T follicular helper cell (primary cell): ENCODE measurements at places on chromosomes 11 and 22.

GRCh38 chr11:108498816-108499408 is 728 bp upstream of the POGLUT3 start:
- DNase-seq, result no peak

DNA sequence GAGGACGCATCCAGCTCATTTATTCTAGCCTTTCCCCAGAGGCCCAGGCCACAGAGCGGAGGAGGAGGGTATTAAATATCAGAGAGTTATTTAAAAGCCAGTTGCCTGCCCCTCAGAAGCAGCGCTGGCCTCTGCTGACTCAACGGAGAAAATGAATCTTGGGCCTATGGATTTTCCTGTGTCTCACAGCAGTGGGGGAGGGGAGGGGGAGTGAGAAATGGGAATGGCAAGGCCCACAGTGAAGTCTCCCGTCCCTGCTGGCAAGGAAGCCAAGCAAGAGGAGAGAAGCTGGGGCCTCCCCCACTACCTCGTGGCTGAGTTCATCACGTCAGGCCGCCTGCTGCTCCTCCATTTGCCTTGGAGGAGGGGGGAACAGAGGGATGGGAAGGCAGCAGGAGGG is 4.5 kb upstream of the TPBGL start:
- DNase-seq, result no peak

DNA sequence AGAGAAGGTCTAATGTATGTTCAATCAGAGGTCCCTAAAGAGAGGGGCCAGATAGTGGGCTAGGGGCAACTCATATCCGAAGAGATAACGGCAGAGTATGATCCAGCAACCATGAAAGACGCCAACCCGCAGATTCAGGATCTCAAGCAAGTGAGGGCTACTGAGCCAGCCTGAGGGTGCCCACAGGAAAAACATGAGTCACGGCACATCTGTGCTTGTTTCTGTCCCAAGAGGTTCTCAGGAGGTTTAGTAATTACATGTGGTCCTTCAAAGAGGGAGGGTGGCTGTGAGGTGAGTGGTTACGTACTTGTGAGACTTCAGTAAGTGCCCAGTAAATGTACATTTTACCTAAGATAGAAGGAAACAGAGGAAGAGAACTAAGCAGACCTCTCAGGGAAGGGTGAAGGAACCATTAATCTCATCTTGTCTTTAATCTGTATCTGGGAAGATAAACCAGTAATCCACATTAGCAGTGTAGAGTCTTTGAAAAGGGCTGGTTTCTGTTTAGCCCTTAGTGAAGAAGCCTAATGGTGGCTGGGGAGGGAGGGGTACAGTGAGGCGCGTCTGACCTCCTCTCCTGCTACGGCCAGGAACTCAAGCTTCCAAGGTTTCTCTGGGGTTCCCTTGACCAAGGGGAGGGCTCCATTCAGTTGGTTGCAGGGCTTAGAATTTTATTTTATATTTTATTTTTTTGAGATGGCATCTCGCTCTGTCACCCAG is 10.2 kb downstream of the SIRT3 start:
- DNase-seq, result no peak

DNA sequence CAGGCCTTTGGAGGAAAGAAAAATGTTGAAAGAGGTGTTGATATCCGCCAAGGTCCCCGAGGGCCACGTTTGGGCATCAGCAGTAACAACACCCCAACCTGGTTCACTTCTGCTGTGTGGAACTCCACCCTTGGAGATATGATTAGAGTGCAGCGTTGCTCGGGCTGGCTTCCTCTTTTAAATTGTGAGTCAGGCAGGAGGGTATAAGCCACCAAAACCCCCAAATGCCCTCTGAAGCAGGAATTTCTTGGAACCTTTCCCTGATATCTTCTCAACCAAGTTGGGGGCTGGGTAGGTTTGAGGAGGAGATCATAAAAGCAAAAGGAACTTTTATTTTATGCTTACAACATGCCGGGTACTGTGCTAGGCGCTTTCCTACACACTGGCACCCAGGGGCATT is 6.4 kb upstream of the C11orf96 start:
- no peak for DNase-seq

DNA sequence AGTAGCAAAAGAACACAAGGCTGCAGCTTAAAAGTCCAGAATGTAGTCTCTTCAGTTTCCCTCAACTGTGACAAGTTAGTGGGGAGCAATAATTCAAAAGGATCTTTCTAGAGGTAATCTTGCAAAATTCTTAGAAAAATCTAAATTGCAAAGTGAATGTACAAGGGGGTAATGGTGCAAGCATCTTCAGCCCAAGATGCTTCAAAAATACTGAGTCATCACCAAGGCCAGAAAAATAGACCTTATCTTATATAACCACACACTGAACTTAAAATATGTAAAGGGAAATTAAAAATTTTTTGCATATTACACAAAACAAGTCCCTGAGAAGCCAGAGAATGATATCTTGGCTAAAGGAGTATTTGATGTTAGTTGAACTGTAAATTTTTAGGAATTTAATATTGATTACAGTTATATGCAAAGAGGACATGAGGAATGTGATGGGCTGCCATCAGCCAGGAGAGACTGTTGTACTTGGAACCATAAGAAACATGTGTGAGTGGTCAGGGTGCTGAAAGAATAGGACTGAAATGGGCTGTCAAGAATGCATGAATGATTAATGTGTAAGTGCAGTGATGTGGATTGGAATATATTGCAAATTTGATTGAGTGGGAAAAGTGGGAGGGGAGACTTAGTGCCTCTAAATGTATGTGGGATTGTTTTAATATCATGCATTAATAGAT is 85.7 kb upstream of the LIN7C start:
- no peak for DNase-seq

DNA sequence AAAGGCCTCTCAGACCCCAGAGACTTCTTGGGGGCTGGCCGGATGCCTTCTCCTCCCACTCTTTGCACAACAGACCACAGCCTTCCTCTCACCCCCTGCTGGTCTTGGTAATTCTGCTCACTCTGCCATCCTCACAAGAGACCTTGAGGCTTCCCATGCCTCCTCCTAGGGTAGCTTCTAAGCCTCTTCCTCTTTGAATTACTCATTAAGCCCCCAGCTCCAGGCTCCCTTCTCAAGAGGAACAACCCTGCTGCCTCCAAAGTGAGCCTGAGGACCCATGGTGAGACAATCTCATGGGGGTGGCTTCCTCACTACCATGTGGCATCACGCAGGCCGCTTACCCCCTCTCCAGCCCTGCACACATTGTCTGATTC is 184.6 kb upstream of the SYT13 start:
- DNase-seq, result no peak

- DNase-seq, result no peak
Measured at GRCh38 chr11:76628408-76628947, 42.1 kb downstream of the LRRC32 start.

DNA sequence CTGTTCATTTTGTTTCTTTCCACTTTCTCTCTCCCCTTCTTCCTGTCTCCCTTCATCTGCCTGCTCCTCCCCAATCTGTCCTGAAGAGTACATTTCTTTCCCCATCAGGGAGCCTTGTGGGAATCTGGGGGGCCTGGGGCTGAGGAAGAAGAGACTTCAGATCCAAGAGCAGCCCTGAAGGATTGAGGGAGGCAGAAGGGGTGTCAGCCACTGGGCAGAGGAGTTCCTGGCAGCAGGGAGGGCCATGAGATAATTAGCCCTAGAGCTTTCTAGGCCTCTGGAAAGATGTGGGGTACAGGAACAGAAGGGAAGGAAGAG is 24.4 kb upstream of the OAF start:
- no peak for DNase-seq

GRCh38 chr11:37525336-37525735 is 927.3 kb upstream of the RAG2 start:
- no peak for DNase-seq

- DNase-seq, result no peak
Measured at GRCh38 chr11:107710301-107710700, 1.6 kb downstream of the SLN start.

DNA sequence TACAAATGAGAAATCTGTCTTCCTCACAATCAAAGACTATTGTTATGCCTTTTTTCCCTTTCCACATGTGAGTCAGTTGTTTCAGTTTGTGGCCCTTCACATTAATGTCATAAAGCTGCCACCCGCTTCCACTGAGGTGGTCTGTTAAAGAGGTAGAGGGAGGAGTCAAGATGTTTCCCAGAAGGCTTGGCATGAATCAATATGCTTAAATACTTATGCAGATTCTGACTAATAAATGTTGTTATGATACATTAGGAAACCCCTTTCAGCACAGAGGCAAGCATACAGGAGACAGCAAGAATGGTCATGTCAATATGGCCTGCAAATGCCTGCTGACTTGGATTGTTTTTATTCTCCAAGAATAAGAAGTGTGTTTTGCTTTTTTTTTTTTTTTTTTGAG is 6.5 kb downstream of the RTN3 start:
- DNase-seq, result no peak

- DNase-seq, result no peak
Measured at GRCh38 chr22:17390087-17390486, 20.8 kb downstream of the CECR2 start.

DNA sequence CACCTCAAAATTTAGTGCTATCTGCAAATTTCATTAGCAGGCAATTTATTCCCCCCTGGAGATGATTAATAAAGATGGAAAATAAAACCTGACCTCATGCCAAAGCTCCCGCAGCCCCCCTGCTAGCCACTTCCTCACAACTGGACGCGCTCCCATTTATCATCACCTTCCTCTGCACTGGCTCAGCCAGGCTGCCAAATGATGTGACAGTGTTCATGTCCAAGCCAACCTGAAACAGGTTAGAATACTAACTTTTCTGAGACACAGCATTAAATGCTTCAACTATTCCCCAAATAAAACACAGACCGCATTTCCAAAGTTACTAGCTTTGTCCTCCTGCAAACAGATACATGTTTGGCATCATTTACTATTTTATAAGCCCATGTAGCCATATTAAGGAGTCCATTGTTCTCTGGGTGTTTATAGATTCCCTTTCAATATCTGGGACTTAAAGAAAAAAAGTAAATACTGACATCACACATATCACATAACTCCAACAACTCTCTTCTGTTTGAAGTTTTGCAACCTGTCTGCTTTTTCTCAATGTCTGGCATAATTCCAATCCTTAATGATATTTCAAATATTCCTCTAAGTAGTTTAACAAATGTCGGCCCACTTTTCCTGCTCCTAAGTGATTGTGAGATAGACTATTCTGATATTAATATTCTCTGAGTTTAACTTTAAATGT is 829.7 kb upstream of the FAT3 start:
- DNase-seq, result no peak

DNA sequence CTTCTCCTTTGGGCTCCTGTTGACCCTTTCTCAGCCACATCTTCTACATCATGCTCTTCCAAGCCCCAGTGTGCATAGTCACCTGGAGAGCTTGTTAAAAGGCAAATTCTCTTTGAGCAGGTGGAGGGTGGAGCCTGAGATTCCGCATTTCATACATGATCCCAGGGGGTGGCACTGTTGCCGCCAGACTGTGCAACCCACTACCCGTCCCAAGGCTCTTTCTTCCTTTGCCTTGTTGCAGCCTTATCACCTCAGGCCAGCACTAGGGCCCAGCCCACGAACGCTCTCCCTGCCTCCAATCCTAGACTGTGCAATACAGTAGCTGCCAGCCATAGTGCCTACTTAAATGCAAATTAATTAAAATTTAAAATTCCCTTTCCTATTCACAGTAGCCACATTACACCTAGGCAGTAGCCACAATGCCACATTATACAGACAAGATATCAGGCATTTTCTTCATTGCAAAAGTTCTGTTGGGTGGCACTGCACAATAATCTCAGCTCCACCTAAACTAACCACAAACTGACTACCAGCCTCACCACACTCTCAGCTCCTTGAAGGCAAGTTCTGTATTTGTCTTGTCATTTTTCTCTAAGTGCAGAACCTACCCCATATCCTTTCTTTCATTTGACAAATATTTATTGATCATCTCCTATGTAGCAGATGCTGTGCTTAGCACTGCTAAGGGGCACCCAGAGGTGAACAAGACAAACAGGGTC is 4.6 kb upstream of the KCNJ5 start:
- no peak for DNase-seq
